ENCODE measurements at places on chromosomes 1 and 21. TPM values are rescaled to one million over a fixed set of nuclear protein-coding genes. Genes with fewer than 3 reads are reported as not detected.
A peak's percentile ranks its signal among the peaks of the same experiment; 100 is the strongest.

The CFH gene
- 9.2 TPM for total RNA-seq

The RIPPLY3 gene
- total RNA-seq: 0.57 TPM

DNA sequence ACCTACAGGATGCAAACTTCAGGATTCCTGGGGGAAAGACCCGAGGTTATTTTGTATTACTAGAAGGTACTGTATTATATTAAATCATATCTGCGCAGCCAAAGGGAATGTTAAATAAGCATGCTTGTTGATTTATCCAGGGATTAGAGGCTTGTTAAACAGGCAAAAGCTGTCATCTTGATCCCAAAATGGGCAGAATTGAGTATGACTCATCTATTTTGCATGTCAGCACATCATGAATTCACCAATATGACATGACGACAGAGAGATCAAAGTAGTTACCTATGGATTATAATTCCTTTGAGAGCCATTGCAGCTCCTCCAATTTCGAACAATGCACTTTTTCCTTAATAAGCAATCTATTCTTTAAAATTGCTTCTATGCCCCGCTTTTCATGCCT lies 66.1 kb downstream of the TBX15 start:
- H3K36me3 ChIP-seq: no peaks in the 10 kb centered on the region
- H3K4me3 ChIP-seq: no peak overlapping the region
- peaks cover 2% of the 10 kb centered on the region for H3K27me3 ChIP-seq
- no peak overlapping the region for H3K27ac ChIP-seq
- H3K4me1 ChIP-seq: no peaks in the 10 kb centered on the region

- peaks cover 20% of the 10 kb centered on the region for H3K4me1 ChIP-seq
- H3K4me3 ChIP-seq: no peak overlapping the region
- no peak overlapping the region for H3K27ac ChIP-seq
- DNase-seq: no peak
- H3K27me3 ChIP-seq: no peaks in the 10 kb centered on the region
- H3K36me3 ChIP-seq: no peaks in the 10 kb centered on the region
These were observed 3.4 kb upstream of the CROCC start for GRCh38 chr1:16918371-16918770.

DNA sequence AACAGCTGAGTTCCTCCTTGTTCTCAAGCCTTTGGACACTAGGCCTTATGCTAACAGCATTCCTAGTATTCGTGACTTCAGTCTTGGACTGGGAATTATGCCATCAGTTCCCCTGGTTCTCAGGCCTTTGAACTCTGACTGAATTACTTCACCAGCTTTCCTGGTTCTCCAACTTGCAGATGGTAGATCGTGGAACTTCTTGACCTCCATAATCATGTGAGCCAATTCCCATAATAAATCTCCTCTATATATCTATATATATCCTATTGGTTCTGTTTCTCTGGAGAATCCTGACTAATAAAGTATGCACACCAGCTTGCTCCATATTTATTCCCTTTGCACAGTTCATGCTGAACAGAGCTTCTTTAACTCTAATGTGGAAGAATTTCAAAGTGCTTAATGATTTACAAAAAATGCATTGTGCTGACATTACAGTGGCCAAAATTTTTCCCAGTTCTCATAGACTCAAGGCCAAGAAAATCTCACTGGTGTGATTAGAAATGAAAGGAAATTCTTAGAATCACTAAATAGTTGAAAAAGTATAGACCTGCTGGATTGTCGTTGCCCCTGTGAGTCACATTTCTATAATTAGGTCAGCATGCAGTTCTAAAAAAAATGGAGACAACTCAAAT lies 462.9 kb upstream of the ADAMTS5 start:
- H3K36me3 ChIP-seq: no peaks in the 10 kb centered on the region
- H3K27ac ChIP-seq: peak overlapping the region; percentile 26
- H3K4me3 ChIP-seq: no peak overlapping the region

DNA sequence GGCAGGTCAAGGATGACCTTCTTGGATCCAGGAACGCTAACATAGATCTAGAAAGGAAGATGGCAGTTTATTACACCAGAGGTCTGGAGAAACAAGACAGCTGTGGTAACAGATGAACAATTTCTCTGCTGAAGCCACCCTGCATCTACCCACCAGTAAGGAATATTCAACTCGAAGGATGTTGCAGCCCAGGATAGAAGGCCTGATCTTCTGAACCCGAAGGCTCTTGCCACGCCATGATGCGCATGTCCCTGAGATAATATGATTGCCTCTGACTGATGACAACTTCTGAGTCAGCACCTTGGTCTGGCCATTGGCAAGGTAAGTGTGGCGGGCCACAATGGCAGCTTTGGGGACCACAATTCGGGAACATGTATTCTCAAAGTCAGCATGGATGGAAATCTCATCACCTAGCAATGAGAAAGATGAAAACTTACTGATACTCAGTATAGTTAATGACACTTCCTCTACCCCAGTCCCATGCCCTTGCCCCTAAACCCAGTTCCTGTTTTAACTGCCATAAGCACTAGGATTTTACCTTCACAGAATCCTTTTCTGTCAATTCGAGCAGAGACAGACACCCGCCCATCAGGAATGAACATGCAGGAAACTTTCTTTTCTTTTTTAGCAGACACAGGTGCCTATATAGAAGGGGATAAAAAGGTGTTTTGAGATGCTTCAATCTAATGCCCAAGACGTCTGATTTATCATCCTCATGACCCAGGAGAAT lies 1.8 kb downstream of the TXNIP start:
- no peak for DNase-seq
- peak overlapping the region; percentile 76 for H3K4me3 ChIP-seq
- peak overlapping the region; percentile 98 for H3K27ac ChIP-seq
- peaks cover 24% of the 10 kb centered on the region for H3K36me3 ChIP-seq
- no peaks in the 10 kb centered on the region for H3K27me3 ChIP-seq

- no peaks in the 10 kb centered on the region for H3K27me3 ChIP-seq
These were observed 378.9 kb downstream of the KCNH1 start for GRCh38 chr1:210754878-210755665.

GRCh38 chr1:61156576-61157467 lies 74.5 kb downstream of the NFIA start:
- H3K27me3 ChIP-seq: no peaks in the 10 kb centered on the region
- no peak overlapping the region for H3K4me3 ChIP-seq
- DNase-seq: no peak
- H3K4me1 ChIP-seq: peaks cover 37% of the 10 kb centered on the region

DNA sequence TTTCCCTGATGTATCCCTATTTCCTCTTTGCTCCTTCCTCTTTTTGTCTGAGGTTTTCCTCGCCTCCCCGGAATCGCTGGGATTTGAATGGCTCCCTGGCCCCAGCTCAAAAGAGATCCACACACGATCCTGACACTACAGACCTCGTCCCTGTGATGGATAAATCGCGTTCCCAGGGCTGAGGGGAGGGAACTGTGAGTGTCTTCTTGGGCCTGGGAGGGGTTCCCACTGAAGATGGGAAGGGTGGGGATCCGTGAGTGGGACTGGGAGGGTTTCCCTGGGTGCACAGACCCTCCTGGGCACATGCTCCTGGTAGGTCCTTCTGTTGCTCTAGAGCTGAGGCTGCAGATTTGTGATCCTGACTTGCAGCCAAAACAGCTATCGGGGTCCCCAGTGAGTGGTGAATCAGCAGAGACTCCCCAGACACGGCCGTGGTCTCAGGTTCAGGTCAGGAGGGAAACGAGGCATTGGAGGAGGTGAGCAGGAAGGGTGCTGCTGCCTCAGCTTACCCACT lies 591.0 kb downstream of the PTPRU start:
- no peak overlapping the region for H3K4me3 ChIP-seq
- peaks cover 80% of the 10 kb centered on the region for H3K27me3 ChIP-seq
- H3K27ac ChIP-seq: no peak overlapping the region
- DNase-seq: no peak
